DMS53 (cell line): ENCODE measurements at places on chromosomes 2 and 18.

DNA sequence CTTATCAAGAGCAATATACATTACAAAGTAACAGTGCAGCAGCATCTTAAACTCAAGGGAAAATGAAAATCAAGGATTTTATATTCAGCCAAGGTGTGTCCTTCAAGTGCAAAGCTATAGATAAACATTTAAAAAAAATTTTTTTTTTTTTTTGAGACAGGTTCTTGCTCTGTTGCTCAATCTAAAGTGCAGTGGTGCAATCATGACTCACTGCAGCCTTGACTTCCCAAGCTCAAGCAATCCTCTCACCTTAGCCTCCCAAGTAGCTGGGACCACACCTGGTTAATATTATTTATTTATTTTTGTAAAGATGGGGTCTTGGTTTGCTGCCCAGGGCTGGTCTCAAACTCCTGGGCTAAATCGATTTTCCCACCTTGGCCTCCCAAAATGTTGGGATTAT is 9.0 kb downstream of the CDKL4 start:
- DNase-seq, result no peak

DNA sequence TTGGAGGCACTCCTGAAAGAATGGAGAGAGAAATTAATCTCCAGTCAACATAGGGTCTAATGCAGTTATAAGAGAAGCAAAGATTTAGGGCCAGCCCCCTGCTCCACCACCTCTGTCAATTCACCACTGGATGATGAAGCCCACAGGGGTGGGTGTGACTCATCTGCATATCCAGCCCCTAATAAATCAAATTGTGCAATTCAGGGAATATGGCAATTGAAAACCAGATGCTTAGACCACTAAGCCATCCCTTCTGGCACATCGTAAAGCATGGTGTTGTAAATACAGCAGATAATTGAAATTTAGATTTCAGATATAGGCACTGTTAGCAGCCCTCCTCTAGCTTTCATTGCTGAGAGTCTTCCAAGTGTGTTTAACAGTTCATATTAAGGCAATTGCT is 541.4 kb downstream of the PARD3B start:
- DNase-seq, result no peak

GRCh38 chr2:206255003-206255402 is 19.5 kb upstream of the ZDBF2 start:
- no peak for DNase-seq

- no peak for DNase-seq
These were observed 58.3 kb downstream of the ID2 start for GRCh38 chr2:8740136-8740535.

DNA sequence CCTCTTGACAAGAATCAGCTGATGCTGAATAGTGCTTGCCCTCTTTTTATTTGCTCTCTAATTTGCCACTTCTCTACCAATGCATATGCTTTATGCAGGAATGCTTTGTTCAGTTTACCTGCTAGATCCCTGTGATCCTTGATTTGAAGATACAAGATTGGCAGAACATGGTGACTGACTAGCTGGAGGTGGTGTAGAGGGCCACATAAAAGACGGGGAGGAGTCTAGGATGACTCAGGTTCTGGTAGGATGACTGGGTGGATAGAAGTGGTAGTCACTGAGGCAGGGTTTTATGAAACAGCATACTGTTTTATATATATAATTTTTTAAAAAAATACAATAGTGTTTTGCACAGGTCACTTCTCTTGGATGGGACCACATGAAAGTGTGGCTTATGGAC is 6.3 kb upstream of the ADGRF3 start:
- DNase-seq, result peak; percentile 31

DNA sequence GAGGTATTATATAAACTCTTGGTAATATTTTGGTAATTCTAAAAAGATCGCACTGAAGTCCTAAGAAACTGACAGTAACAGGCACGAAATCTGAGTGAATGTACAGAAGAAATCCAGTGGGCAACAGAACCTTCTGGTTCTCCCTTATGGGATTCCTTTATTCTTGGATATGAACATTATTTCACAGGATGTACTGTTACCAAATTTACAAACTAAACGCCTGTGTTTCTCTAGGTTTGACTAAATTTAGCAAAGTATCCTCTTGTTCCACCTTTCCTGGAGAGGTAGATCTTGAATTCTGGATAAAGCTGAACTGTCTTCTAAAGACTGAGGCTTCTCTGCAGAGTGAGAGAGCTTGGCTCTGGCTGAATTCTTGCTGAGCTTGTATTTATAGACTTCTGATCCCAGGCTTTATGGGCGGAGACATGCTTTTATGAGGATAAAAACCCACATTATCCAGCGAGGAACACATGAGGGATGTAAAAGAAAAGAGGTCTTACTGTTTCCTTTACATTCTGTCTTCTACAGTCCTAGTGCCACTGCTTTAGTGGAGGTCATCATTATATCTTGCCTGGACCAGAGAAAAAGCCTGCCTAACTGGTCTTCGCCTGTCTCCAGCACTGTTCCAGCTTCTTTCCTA is 220.8 kb downstream of the CDH2 start:
- no peak for DNase-seq

DNA sequence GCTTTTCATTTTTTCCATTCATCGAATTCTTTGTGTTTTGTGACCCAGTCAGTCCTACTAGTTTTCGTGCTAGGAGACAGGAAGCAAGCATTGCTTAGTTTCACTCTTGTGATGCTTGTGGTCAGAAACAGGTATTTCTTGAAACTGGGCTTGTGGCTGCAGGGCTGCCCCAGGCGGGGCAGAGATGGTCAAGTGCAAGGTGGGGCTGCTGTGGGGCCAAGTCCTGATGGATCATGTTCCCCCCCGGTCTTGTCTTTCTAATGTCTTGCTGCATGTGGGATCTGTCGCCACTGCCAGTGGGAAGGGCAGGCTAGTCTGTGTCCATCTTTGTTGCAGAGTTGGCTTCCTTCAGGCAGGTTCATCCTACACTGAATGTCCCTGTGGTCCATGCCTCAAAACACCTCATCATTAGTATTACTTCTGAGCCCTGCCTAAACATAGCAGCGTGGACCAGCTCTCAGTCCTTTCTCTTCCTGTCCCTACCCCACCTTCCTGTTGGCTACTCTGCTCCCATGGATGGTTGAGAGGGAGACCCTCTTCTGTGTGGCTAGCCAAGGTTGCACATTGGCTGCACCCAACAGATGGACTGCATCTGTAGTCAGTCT is 38.7 kb downstream of the INPP4A start:
- DNase-seq, result peak; percentile 39
